ENCODE measurements at places on chromosomes 12 and 14.

DNA sequence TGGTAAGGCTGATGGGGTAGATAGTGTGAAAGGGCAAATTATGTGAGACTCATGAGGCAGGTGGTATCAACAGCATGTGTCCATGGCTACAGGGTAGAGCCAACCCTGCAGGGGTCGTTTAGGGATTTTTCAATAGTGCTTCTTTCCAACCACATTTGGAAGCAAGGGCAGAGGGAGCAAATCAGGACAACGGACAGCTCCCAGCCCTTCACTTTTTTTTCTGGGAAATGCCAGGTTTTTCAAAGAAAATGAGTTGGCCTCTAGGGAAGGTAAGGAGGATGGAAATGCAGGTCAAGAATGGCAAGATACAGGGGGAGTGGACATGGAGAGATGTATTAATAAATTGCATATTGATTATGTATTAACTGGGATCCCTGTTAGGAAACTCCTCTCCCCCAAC, 4.9 kb upstream of the CMA1 start:
- DNase-seq, result no peak

DNA sequence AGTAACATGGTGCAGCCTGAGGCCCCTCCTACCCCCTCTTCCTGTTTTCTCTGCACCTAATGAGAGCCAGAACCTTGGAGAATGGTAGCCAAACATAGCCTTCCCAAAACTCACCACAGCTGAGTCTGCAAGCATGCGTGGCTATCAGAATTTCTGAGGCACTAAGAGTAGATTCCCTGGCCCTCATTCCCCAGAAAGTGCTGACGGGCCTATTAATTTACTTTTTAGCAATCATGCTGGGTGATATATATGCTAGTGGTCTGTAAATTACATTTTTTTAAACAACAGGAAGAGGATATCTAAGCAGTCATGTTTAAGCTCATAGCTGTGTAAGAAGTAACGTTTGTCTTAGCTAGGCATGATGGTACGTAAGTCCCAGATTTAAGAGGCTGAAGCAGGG, 30.4 kb downstream of the KANSL2 start:
- no peak for DNase-seq

DNA sequence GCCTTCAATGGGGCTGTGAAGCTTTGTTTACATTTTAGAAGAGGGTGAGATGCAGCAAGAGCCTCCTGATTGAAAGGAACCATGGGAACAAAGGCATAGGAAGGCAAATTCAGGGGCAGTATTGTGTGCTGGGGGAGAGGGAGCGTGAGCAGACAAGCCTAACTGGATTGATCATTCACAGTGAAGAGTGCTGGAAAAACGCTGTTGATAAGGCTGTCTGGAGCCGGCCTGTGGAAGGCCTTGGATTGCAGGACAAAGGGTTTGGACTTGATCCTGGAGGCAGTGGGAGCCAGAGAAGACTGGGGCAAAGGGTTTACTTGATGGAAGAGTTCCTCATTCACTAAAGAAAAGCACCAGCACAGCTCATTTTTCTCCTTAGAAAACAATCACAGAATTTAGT, 160.5 kb downstream of the PAH start:
- no peak for DNase-seq

- DNase-seq, result no peak
Measured at GRCh38 chr14:100568164-100568997, 18.8 kb downstream of the BEGAIN start.

DNA sequence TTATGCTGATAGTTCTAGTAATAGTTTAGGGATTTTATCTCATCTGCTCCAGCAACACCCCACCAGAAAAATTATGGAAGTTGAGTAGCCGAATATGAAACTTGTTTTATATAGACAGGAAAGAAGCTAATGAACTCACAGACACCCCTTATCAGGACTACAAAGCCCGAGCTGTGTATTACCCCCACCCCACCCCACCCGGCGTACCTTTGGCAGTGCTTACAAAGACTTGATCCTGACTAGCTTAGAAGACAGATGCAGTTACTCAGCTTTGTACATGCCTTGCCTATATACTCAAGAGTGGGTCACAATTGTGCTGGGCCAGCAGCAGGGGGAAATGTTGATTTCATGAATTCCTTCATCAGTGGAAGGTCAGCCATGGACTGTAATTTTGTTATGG, 22.4 kb downstream of the PROX2 start:
- DNase-seq, result no peak

DNA sequence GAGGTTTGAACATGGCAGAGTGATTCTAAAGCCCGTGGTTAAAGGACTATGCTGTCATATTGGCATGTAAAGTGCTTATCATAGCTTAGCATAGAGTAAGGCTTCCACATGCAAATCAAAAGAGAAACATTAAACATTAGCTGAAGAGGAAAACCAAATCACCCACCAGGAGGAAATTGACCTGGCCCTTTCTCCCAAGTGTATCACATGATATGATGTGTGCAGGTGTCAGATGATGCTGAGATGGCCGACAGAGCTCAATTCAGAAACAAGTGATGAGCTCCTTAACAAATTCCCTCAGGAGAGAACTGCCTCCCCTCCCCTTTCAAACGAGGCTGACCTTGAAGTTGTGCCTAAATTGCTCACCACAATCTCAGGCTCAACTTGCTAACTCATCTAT, 217.1 kb upstream of the BTG1 start:
- DNase-seq, result no peak

DNA sequence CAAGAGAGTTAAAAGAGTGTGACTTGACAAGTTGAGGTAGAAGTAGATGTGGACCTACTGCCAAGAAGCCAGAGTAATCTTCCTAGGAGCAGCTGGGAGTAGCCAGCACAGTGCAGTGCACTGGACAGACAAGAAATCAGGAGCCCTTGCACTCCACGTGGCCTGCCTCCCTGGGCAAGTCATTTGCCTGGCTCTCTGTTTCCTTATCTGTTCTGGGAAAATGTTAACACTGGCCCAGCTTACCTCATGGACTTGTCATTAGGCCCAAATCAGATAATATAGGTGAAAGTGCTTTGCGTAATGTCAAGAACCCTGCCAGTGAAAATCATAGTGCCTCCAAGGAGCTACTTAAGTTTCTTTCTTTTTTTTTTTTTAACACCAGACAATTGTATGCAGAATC, 19.2 kb downstream of the SLC7A8 start:
- DNase-seq, result no peak

DNA sequence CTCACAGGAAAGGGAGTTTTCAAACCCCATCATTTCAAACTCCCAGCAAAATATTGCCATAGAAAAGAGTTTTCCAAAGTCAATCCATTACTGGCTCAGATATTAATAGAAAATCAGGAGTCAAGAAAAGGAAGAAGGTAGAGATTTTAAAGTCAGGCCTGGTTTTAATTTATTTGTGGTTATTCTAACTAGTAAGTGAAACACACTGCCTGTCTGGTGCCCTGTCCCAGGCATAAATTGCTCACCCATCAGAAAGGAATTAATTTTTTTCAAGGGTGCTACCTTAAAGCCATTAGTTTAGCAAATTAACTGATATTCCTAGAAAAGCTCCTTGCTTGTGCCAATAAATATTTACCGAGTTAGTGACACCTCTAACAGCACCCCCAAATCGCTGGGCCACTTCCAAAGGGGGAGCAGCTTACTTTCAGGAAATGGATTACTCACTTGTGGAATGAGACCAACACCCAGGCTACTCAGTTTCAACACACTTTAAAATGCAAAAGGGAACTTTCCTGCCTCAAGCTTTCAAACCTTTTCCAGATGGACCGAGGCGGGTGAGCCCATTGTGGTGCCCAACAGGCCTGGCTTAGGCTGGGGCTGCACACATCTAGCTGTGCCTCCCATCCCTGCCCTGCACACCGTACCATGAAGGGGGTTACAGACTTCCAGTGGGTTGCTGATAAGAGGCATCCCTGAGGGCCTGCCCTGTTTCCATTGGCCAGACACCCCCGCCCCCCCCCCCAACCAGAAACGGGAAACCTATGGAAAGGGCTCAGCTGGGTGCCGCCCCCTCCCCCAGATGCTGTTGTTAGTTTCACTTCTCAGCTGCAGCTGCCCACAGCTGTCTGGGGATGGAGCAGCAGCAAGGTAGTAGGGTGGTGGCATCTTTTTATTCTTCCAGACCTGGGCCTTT, 117.2 kb downstream of the SAMD4A start:
- DNase-seq, result peak; percentile 33

DNA sequence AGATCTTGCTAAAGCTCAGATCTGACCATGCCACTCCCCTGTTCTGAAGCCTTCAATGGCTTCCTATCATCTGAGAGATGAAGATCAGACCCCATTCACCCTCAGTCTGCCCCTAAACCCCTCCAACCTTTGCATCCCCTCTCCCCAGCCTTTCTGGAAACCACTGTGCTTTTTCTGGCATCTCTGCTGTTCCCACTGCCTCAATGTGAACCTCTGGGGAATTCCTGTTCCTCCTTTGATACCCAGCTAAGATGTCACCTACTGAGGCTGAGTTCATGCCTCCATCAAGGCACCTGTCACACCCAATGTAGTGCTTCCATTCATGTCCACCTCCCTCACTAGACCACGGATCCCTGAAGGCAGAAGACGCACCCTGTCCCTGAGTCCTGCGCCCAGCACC, 19.3 kb downstream of the CYP46A1 start:
- DNase-seq, result no peak

DNA sequence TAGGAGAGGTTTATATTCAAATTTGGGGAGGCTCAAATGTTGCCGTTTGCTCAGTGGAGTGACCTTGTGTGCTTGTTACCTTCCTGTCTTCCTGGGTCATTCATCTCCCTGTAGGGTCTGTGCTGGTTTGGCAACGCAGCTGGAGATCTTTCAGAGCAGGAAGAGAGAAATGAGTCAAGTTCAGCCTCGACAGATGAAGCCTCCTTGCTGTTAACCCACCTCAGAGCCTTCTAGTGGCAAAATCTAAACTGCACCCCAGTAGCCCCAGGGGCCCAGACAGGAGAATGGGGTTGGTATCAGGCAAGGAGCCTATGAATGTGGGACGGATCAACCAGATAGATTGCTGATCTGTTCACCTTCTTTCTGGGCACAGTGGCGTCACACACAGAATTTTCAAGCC, 999.3 kb downstream of the VRK1 start:
- DNase-seq, result no peak

GRCh38 chr14:55798406-55798805, 218.4 kb downstream of the KTN1 start:
- DNase-seq, result no peak

- no peak for DNase-seq
Measured at GRCh38 chr12:131816495-131816894, 11.7 kb upstream of the MMP17 start.

GRCh38 chr14:26851793-26852192, 254.0 kb upstream of the NOVA1 start:
- no peak for DNase-seq

Measured in H4 (cell line).